NCI-H1105 (cell line): ENCODE measurements at places on chromosomes 6 and 20.

GRCh38 chr6:44734886-44735629, 347.6 kb downstream of the CDC5L start:
- DNase-seq: no peak

- DNase-seq: no peak
These were observed 36.3 kb upstream of the SIRT5 start for GRCh38 chr6:13538084-13538483.

- no peak for DNase-seq
These were observed 131.6 kb upstream of the SOX4 start for GRCh38 chr6:21461844-21462518.

DNA sequence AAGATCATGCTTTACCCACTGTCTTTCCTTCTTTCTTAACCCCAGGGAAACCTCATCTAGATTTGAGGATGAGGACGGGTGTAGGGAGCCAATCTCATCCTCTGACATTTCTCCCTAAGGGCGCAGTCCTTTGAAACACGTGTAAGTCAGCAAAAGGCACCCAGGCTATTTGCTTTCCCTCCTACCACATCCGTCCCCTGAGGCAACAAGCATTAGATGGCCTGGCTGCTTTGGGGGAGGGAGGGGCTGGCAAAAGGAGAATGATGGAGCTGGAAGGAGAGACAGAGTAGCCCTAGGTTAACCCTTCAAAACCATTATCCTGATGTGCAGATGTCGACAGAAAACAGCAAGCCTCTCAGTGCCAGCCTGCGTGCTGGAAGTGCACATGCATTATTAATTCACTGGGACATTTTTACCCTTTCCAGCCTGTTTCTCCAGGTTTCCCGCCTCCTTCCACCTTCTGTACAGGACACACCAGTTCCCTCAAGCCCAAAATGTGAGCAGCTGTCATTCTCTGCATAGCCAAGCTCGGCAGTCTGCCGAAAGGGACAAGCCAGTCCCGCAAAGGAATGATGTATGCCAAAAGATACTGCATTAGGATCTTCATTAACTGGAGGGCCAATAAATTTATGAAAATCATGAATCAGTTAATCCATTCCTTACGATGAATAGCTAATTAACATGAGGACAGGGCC, 547.2 kb downstream of the CD83 start:
- no peak for DNase-seq

GRCh38 chr20:34397096-34397495, 34.0 kb downstream of the ITCH start:
- DNase-seq: no peak

- no peak for DNase-seq
These were observed 92.1 kb downstream of the CDH26 start for GRCh38 chr20:60050193-60050947.

DNA sequence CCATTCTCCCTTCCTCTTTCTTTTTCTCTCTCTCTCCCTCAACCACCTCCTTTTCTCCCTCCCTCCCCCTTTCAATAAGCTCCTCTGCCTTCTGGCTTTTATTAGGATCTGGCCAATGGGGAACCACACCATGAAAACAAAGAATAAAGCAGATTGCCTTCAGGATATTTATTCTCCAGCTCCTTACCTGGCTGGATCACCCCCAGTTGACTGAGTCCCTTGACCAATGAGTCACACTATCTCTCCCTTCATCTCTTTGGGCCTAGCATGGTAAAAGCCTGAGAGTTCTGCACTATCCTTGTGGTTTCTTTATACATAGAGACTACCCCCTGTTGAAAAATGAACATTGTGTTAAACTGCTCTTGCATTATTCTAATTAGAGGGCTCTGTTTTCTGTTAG, 476.8 kb downstream of the EPHA7 start:
- no peak for DNase-seq

- no peak for DNase-seq
These were observed 39.8 kb upstream of the NAA20 start for GRCh38 chr20:19977373-19977770.

DNA sequence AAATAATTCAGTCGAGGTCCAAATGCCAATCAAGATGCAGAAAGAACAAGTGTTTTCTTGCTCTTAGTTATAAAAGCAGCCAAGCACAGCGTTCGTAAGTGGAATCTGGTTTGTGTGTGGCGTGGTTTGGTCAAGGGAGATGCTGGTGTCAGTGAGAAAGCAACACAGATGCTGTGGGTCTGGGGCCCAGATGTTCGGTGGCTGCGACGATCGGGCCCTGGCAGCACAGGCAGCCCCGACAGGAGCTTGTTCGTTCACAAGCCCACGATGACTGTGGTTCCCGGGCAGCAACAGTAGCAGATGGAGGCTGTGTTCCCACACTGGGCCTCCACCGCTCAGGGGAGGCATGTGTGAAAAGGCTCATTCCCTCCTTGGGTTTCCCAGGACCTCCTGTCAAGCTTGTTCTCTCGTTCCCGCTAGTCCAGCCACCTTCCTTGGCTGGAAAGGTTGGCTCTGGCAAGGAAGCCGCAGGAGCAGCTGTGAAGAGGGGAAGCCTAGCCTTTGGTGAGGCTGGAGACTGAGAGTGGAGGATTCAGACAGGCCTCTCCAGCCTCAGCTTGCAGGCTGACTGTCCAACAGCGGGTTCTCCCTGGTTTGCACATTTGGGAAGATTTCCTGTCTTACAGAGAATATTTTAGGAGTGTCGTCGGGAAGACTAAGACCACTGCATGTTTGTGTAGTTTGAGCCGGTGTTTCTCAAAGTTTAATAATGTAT, 304.7 kb downstream of the QKI start:
- DNase-seq: no peak

DNA sequence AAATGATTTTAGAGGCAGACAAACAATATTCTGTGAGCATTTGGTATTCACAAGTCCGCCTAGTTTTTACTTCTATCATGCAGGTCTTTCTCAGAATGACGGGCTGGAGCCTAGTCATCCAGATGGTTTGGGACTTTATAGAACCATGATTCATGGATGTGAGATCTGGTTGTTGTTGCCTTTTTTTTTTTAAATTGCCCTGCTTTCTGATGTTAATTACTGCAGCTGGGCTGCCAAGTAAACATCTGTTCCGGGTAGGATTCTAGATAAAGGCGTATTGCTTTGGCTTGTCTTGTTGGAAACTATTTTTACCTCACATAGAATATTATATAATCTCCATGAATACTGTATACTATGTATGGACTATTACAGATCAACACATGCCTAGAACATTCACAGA, 58.1 kb downstream of the RNF217 start:
- DNase-seq: peak; percentile 18

- no peak for DNase-seq
These were observed 167.9 kb upstream of the KCNG1 start for GRCh38 chr20:51190783-51191180.

DNA sequence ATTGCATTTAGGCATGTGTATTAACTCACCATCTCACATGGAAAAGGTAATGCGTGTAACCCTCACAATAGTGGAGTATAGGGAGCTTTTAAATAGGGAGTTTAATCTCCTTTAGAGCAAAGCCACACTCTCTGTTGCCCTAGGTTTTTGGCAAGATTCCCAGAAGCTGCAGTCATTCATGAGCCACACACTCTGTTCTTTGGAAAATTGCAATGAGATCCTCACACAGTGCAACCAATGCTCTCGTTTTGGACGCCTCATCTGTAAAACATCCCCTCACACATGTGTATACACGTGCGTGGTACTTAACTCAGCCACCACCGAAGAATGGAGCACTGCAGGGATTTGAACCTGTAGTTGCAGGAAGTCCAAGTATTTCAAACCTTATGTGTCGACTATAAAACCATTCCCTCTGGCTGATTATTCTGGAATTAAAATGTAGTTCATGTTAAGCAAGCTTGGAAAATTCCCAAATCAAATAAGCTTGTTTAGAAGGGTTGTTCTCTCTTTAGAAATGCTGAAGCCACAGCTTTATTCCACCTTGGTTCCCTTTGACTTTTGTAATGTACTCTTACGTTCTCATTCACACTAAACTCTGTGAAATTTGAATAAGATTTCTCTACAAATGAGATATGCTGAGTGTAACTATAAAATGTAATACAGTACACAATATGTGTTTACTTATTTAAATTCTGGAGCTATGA, 489.8 kb upstream of the MANEA start:
- peak; percentile 97 for DNase-seq

DNA sequence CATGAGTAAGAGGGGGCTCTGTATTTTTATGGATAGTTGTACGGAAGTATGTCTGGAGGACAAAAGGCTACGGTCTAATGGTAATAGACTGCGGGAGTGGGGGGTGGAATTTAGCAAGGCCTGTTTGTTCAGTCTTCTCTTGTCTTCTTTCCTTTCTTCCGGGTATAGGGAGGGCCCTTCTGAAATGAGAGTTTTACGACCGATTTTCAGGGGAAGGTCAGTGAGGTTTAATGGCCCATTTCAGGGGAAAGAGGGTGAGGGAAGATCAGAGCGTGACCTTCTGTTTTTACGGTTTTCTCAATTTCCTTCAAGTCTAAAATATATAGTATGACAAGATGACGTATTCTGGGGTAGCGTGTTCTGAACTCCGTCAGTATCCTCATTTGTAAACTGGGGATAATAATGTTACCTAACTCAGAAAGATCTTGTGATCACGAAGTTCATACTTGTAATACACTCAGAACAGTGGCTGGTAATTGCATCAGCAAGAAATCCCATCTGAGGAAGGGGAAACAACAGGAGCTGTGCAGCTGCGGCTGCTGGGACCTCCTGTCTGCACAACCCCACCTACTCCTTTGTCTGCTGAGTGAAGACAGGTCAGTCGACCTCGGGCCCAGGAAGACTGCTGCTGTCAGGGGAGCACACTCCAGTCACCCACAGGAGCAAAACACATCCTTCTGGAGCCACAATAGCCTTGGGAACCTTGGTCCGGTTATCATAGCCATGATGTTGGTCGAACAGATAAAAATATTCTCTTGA, 90.4 kb downstream of the MAP3K7 start:
- no peak for DNase-seq

- DNase-seq: no peak
These were observed 48.0 kb upstream of the DST start for GRCh38 chr6:56690519-56691285.

DNA sequence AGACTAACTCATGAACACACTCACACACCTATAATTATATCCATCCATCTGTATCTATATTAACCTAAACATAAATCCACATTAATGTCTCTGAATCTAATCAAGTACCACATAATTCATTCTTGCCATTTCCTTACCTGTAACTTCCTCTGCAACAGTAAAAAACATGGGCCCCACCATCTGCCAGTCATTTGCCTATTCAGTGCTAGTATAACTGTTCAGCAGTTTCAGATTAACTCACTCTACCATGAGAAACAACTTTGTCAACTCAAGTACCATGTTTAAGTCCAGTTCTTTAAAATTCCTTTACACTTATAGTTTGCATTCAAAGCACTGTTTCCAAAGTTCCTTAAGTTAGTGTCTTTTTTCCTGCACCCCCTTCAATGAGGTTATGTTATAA, 68.8 kb downstream of the LAMP5 start:
- DNase-seq: no peak

DNA sequence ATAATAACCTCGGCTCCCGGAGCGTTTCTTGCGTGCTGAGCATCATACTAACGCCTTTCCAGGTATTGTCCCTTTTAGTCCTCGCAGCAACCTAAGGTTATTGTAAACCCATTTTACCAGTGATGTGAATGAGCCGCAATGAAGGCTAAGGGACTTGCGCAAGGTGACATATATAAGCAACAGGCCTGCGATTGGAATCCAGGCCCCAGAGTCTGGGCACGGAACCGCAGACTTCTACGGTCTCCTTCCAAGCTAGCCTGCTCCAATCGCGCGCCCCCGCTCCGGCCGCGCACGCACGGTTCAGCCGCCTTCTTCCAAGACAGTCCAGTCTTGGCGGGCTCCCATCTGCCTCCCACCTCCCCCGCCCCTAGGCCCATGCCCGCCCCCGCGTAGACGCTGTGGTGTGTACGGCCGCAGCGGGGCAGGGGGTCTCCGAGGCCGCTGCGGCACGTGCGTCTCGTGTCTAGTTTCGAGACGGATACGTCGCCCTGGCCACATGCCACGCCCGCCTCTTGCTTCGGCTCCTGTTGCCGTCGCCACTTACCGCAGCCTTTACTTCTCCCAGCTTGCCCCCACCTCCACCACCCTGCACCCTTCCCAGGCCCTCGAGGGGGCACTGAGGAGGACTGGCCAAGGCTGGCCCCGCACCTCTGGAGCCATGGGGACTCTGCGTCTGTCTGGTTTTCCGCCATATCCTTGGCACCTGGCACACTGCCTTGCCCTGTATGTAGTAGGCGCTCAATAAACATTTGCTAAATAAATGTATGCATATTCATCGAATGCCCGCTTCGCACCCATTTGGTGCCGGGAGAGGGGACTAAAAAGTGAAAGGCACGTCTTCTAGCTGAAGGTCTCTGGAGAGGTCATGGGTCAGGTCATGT, 855 bp upstream of the GFOD1 start:
- DNase-seq: no peak

DNA sequence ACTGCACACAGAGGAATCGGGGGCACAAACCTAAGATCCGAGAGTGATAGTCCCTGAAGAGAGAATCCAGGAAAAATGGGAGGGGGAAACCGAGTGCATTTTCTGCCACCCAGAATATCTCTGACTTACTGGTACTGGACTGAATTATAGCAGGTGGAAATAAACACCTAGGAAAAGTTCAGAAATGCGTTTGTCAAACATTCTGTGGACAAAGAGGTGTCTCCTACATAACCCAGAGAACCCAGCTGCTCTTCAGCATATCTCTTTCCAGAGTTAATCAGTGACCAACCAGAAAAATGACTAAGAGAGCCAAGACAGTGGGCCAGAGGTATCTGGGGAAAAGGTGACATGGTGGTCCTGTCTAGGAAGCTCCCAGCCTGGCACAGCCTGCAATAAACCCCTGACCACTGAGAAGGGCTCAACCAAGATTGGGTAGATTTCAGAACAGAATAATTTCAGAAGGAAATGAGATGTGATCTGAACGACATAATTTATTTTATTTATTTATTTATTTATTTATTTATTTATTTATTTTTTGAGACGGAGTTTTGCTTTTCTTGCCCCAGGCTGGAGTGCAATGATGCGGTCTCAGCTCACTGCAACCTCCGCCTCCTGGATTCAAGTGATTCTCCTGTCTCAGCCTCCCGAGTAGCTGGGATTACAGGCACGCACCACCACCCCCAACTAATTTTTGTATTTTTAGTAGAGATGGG, 6.0 kb upstream of the VNN1 start:
- no peak for DNase-seq

GRCh38 chr6:157946865-157947532, 34.7 kb upstream of the SYNJ2 start:
- DNase-seq: no peak

GRCh38 chr6:148343047-148343782, 577 bp downstream of the SASH1 start:
- DNase-seq: no peak

- DNase-seq: peak; percentile 68
These were observed 68.5 kb downstream of the PLEKHG1 start for GRCh38 chr6:150667977-150668716.

GRCh38 chr6:168666699-168667427, 225.9 kb downstream of the SMOC2 start:
- no peak for DNase-seq
